ENCODE measurements at places on chromosomes 4 and X. TPM values are rescaled to one million over a fixed set of nuclear protein-coding genes. Genes with fewer than 3 reads are reported as not detected.

RASL11B gene
- total RNA-seq, result not detected

ANOS1 gene
- total RNA-seq, result 84.7 TPM

USP9X gene
- total RNA-seq, result 56.8 TPM

- DNase-seq, result peak; percentile 50
Measured at GRCh38 chr4:2303121-2303685, 41.3 kb upstream of the MXD4 start.

DNA sequence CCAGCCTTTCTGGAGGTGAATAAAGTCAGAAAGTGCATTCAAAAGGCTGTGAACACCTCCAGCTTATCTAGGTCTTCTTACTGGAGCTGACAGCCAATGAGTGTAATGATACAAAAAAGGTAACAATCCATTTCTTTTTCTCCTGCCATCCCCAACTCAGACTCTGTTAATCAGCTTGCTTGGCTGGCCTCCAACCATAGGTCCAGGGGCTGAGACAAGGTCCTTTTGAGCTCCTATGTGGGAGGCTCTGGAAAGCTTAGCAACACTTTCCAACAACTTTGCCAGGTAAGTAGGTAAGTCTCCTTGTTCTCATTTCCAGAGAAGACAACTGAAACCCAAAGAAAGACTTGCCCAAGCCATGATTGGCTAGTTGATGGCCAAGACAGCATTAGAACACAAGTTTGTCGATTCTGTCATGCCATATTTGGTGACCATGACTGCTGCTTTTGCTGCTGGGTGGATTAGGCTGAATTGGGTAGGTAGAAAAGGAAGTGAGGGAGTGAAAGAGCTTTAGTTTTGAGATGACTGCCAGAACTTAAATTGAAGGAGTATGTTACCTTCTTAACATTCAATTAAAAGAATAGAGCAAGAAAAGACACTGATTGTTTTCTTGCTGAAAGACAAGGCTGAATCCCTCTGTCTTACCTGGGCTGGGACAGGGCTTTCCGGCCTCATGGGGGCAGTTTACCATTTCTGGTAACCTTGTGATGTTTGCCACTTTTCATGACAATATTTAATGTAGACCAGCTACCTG lies 22.8 kb downstream of the VSIG4 start:
- DNase-seq, result no peak

GRCh38 chr4:20666012-20666860 lies 34.0 kb upstream of the PACRGL start:
- DNase-seq, result no peak

DNA sequence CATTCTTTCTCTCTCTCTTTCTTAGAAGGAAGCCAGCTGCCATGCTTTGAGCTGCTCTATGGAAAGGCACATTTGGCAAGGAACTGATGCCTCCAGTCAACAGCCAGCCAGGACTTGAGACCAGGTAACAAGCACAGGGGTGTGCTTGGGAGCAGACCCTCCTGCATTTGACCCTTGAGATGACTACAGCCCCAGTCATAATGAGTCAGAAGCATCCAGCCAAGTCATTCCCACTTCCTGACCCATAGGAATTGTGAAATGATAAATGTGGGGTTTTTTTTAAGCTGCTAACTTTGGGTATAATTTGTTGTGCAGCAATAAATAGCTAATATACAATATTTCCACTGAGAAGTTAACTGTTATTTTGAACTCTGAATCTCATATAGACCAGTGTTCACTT lies 446.9 kb downstream of the GRXCR1 start:
- no peak for DNase-seq

DNA sequence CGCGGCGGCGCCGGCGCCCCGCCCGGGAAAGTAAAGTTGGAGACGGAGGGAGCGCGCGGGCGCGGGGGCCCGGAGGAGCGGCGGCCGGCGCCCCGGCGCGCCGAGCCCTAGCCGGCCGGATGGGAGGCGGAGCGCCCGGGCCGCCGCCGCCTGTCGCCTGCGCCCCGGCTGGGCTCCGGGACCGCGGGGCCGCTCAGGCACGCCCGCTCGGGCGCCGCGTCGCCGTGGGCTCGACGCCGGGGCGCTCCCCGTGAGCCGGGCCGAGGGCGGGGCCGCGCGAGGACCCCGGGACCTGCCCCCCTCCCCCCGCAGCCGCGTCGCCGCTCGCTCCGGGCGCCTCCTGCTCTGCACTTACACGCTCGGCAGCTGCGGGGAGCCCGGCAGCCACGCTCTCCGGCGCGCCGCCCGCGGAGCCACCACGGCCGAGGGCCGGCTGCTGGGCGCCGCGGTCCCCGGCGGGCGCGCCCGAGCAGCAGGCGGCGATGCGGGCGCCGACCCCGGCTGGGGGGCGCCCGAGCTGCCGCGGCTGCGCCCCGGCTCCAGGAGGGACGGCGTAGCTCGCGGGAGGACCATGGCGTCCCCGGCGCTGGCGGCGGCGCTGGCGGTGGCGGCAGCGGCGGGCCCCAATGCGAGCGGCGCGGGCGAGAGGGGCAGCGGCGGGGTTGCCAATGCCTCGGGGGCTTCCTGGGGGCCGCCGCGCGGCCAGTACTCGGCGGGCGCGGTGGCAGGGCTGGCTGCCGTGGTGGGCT lies at the start of gene ADRA2C:
TSS of gene ADRA2C (plus strand) at position 350 of the 749 bp plus-strand sequence. CDS start at position 572, 222 bp downstream.
- no peak for DNase-seq

DNA sequence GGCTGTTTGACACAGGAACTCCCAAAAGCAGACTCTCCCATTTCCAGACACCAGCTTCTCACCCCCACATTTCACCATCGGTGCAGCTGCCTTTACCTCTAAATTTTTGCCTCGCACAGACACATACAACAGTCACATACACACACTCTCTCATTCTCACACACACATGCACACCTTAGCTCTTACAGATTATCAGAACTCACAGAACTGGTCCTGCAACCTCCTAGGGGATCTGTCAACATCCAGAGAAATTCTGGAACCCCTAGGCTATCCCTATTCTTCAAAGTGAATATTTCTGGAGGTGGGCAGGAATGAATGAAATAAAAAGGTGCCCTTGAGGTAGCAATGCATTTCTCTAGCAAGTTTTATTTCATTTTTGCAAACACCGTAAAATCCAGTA lies 4.1 kb downstream of the HS6ST2 start:
- no peak for DNase-seq
